Smooth muscle cell of trachea (primary cell): ENCODE measurements at places on chromosomes 5 and 9. TPM values are rescaled to one million over a fixed set of nuclear protein-coding genes. Genes with fewer than 3 reads are reported as not detected.

CDKN2B-AS1 gene
- total RNA-seq, result 4.5 and 10.9 TPM in 2 replicates

GPR151 gene
- not detected in 2 replicates for total RNA-seq

KLF9 gene
- 30.8 and 31.3 TPM in 2 replicates for total RNA-seq

GRIN3A gene
- total RNA-seq, result not detected in 2 replicates

DAB2 gene
- total RNA-seq, result 188 and 199 TPM in 2 replicates

PTPRD gene
- 13.1 and 21.5 TPM in 2 replicates for total RNA-seq

PCSK1 gene
- 0.15 and 0.17 TPM in 2 replicates for total RNA-seq

GGTA1 gene
- total RNA-seq, result not detected in 2 replicates

OTP gene
- total RNA-seq, result not detected in 2 replicates

ACOT12 gene
- total RNA-seq, result 1.6 and 2.2 TPM in 2 replicates

SH3PXD2B gene
- 22.4 and 41.2 TPM in 2 replicates for total RNA-seq

STC2 gene
- total RNA-seq, result 113 and 464 TPM in 2 replicates

ZNF883 gene
- total RNA-seq, result 3.9 and 7.9 TPM in 2 replicates

DEPDC1B gene
- 1.7 and 7.4 TPM in 2 replicates for total RNA-seq

LEAP2 gene
- 0.15 and 0.50 TPM in 2 replicates for total RNA-seq

PSAT1 gene
- total RNA-seq, result 35.9 and 43.5 TPM in 2 replicates

S1PR3 gene
- 12.8 and 30.9 TPM in 2 replicates for total RNA-seq

KIF4B gene
- 0.15 and 0.17 TPM in 2 replicates for total RNA-seq

SLC6A7 gene
- not detected in 2 replicates for total RNA-seq
